Smooth muscle cell of the pulmonary artery (primary cell): ENCODE measurements at places on chromosomes 3 and 15. TPM values are rescaled to one million over a fixed set of nuclear protein-coding genes. Genes with fewer than 3 reads are reported as not detected.

BUB1B gene
- total RNA-seq = 2.9 and 7.0 TPM in 2 replicates

CCDC80 gene
- 1,619 and 1,677 TPM in 2 replicates for total RNA-seq

LINGO1 gene
- 0.13 and 0.33 TPM in 2 replicates for total RNA-seq

AGBL1 gene
- total RNA-seq = not detected in 2 replicates

GOLGA6L10 gene
- total RNA-seq = 0.85 and 1.3 TPM in 2 replicates

LRRC3B gene
- not detected in 2 replicates for total RNA-seq

LMAN1L gene
- 0.26 TPM in 1 of 2 replicates, not detected in the other for total RNA-seq
